ENCODE measurements at places on chromosomes 7 and 10.

- DNase-seq = no peak
Measured at GRCh38 chr10:14660831-14661230, 113.9 kb downstream of the FAM107B start.

DNA sequence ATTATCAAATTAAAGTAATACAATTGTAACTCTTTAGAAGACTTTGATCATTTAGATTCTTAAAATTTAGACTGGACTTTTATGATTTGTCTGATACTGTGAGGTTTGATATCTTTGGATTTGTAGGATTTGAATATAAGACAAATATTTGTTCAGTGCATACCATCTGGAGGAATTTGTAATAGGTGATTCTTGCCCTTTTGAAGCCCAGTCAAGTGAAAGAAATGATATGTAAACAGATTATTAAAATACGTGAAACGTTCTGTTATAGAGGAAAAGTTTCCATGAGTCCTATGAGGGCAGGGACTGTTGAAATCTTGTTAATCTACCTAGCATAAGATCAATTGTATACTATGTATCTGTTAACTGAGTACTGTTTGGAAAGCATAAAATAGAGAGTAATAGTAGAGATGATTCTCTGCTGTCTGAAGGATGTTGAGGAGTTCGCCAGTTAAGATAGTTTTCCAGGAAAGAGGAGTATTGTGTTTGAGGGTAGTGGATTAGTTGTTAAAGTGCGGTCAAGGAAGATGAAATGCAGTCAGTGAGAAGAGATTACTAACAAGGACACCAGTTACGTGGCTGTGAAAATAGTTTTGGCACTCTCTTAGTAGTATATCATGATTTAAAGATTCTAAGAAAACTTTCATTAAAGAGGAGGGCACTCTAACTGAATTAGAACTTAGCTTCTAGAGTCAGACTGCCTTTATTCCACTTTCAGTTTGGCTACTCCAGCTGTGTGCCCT is 14.4 kb downstream of the PDCD4 start:
- no peak for DNase-seq

DNA sequence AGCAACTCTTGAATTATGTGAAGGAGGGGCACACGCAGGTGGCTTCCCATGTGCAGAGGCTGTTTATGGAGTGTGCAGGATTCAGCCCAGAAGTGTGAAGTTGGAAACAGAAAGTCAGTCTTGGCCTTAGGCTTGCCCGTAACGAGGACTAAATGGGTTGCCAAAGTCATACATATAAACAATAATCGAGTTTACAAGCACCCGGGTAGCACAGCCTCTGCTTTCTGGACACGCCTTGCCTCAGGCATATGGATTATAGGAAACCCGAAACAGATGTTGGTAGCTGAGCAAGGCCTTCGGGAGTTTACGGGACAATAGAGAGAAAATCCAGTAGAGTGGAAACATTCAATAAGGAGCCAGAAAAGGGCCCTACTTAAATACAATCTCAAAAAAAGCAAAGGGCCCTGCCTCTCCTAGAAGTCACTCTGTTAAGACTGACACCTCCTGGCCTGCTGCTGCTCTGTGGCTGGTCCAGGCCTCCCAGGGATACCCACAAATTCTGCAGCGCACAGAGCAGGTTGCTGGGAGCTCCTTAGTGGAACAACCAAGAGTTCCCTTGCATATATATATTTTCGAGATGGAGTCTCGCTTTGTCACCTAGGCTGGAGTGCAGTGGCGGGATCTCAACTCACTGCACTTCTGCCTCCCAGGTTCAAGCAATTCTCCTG is 48.5 kb downstream of the SMKR1 start:
- DNase-seq = no peak

DNA sequence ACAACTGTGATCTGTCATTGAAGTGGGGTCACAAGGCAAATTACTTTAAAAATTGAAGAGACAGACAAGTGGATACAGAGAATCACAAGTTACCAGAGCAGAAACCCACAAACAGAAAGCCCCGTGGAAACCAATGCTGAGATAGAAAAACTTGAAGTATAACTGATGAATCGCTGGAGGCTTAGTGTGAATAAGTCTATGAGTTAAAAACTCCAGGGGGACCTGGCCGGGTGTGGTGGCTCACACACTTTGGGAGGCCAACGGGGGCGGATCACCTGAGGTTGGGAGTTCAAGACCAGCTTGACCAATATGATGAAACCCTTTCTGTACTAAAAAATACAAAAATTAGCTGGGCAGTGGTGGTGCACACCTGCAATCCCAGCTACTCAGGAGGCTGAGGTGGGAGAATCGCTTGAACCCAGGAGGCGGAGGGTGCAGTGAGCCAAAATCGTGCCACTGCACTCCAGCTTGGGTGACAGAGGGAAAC is 69.7 kb upstream of the ZNRF2 start:
- DNase-seq = no peak

- DNase-seq = peak; percentile 30
Measured at GRCh38 chr10:92914478-92915325, 66.4 kb downstream of the EXOC6 start.

DNA sequence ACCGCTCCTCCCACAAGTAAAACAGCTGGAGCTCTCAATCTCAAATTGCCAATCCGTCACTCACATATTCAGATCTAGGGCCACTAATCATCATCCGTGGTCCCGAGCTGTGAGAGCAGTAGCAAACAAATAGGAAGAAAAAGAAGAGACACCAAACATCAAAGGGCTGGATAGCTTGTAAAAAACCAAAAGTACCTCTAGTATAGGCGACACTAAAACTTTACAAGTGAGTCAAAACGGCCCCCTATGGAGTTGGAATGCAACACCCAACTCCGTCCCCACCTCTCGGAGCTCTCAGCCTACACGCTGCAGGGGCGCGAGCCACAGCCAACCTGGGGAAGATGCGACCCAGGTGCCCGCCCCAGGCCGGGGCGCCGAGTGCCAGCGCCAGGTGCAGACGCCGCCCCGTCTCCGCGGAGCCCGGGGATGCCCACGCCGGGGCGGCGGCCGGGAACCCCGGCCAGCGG is 581 bp downstream of the FAM3C start:
- no peak for DNase-seq

DNA sequence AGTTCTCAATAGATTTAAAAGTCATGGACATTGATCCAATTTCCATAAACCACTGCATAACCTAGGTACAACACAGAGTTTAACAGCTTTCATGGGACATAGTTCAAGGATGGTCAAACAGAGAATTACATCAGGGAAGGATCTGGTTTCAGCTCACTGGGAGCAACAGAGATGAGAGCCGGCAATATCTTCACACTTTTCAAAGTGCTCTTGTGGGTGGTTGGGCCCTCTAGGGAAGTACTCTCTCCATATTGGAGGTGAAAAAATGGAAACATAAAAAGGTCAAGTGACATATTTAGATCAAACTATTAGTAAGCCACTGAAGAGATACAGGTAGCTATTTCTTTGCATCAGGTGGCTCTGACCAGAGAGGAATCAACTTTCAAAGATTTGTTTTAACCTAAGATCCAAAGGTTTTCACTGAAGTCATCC is 61.8 kb upstream of the LRRN3 start:
- no peak for DNase-seq

DNA sequence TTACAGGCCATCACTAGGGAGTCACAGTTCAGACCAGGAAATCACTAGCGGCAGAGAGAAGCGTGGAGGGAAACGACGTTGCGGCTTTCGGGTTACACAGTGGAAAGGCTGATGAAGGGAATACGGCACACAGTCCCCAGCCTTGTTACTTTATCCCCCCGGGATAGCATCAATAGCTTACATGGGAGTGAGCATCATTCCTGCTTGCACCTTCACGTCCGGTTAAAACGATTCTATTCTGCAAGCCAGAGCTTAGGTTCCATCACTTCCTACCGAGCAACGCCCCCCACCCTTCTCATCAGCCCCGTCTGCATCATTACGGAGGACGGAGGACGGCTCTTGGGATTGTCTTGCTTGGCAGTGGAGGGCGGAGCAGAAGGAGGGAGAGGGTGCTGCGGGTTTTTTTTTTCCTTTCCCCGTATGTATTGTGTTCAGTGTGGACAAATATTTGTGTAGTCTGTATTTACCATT is 124.9 kb downstream of the CLEC2L start:
- no peak for DNase-seq

DNA sequence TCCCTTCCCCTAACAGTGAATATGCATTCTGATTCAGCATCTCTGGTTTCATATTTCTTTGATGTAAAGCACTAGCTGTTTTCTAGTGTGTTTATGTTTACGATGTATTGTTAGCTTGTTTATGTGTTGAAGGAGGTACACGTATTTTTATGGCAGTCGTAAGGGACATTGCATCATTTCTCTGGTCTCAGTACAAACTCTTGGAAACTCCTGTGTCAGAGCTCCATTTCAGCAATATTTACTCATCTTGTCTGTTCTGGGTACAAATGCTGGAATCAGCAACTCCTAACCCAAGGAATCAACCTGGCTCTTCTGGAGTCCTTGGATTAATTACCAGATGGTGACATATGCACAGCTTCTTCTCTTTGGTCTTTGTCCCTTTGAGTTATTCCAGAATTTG is 270.0 kb upstream of the PLXDC2 start:
- no peak for DNase-seq
